Activated T-cell treated with anti-CD3 and anti-CD28 coated beads, Interleukin-2, amount 50 U/mL, for 72 hours (primary cell): ENCODE measurements at places on chromosomes 11 and 22.
A peak's percentile ranks its signal among the peaks of the same experiment; 100 is the strongest.

GRCh38 chr11:118889797-118890196 lies 6.1 kb downstream of the CXCR5 start:
- H3K27ac ChIP-seq, result peak overlapping the region; percentile 32
- H3K27me3 ChIP-seq, result no peaks in the 10 kb centered on the region
- no peak for DNase-seq
- H3K4me3 ChIP-seq, result peak overlapping the region; percentile 28

DNA sequence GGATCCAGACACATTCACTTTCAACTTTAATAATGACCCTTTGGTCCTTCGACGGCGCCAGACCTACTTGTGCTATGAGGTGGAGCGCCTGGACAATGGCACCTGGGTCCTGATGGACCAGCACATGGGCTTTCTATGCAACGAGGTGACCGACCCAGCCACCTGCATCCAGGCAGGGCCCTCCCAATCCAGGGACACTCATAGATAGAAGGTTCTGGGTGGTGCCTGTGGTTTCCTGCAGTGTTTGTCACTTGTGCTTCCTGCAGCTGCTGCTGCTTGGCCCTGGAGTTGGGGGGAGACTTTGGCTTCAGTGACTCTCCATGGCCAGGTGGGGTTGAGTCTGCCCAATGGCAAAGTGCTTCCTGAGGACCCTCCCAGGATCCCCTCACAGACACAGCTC lies 7.3 kb downstream of the APOBEC3B start:
- H3K27ac ChIP-seq, result no peak overlapping the region
- no peak for DNase-seq
- peaks cover 57% of the 10 kb centered on the region for H3K4me1 ChIP-seq
- H3K27me3 ChIP-seq, result peaks cover 11% of the 10 kb centered on the region

DNA sequence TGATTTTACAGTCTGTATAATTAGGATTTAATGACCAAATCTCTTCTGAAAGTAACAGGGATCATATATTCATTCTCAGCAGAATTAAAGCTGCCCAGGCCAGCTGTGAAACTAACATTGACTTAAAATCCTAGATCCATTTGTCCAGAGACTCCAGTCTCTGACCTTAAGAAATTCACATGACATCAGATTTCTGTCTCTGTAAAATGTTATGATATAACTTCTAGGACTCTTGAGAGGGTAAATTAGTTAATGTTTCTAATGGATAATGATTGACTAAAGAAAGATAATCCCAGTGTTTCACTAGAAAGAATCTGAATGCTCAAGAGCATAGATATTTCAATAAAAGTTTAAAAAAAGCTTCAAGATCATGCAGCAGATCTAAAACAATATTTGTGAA lies 6.3 kb downstream of the NOX4 start:
- peaks cover 1% of the 10 kb centered on the region for H3K27me3 ChIP-seq
- H3K4me1 ChIP-seq, result no peaks in the 10 kb centered on the region
- no peak overlapping the region for H3K27ac ChIP-seq
- DNase-seq, result no peak

DNA sequence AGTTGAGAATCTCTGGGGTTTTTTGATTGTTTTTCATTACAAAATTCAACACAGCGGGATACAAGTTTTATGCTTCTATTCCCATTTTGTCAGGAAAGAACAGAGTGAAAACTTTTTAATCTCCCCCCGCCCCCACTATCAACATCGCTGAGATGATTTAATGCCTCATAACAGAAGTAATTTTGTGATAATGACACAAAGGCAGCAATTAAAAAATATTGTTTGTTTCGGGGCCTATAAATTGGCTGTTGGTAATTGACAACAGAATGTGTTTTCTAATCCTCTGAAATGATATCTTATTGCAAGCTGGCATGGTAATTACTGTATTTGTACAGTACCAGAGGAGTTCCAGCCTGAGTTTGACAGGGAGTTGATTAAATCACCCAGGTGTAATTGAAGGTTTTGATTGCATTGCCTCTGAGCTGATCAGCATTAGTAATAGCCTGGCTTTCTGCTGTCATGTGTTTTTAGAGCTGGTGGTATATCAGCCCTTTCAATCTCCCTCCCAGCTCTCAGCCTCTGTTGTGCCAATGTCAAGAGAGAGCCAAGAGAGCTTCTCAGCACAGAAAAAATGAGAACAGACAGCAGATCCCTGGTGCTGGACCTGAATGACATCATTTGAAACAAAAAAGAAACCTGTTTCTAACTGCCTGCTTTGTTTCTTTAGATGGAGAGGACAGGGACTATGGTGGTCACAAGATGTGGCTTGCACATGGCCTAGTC lies 265.1 kb downstream of the FAM76B start:
- DNase-seq, result no peak
- H3K4me1 ChIP-seq, result no peaks in the 10 kb centered on the region
- H3K4me3 ChIP-seq, result no peak overlapping the region
- no peaks in the 10 kb centered on the region for H3K27me3 ChIP-seq
- H3K36me3 ChIP-seq, result no peaks in the 10 kb centered on the region

DNA sequence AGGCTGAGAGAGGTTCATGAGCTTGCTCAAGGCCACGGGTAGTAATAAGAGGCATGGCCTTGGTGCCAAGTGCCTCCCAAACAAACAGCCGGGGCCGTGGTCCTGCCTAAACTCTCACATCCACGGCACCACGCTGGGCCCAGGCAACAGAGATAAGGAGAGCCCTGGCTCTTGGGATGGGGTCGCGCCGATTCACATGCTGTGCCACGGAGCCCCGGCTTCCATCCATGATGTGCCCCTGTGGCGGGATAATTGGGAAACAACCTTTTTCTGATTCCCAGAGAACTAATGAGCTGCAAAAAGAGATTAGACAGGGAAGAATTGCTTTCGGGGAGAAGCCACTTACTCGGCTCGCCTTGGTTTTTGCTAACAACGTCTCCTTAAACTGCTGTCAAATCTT lies 22.0 kb downstream of the TP53AIP1 start:
- no peak for DNase-seq
- peaks cover 13% of the 10 kb centered on the region for H3K27me3 ChIP-seq
- H3K4me3 ChIP-seq, result no peak overlapping the region
- peaks cover 21% of the 10 kb centered on the region for H3K4me1 ChIP-seq
- no peak overlapping the region for H3K27ac ChIP-seq

DNA sequence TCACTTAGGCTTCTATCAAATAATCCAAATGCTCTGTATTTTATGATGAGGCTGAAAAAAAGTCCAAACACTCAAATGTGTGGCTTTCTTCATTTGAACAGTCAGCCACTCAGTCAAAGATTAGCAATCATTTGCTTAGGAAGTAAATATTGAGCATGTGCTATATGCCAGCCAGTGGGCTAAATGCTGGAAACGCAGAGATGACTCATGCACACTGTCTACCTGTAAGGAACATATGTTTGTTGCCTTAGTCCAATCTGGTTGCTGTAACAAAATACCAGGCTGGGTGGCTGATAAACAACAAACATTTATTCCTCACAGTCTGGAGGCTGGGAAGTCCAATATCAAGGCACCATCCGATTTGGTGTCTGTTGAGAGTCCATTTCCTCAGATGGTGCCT lies 617.3 kb downstream of the NTM start:
- H3K36me3 ChIP-seq, result no peaks in the 10 kb centered on the region
- no peak overlapping the region for H3K27ac ChIP-seq

DNA sequence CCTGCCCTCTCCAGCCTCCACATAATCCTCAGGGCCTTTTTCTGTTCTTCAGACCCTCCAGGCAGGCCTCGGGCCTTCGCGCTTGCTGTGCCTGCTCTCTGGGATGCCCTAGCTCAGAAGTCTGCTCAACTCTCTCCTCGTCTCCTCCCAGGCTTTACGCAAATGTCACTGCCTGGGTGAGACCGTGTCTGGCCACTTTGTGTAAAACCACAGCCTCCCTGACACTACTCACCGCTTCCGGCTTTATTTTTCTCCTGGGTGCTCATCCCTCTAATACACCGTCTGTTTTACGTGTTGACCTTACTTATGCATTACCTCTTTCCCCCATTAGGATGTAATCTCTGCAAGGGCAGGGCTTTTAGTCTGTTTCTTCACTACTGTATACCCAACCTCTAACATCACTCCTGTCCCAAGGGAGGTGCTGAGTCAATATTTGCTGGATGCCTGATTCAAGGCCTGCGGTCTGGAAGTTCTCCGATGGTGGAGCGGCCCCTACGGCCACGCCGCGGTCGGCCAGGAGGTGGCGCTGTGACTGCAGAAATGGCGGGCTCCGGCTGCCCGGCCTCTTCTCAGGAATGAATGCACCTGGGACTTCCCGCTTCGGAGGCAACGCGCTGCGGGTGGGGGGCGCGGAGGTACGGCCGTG lies 58.2 kb upstream of the THY1 start:
- no peak overlapping the region for H3K27ac ChIP-seq
- H3K4me3 ChIP-seq, result no peak overlapping the region
- peak; percentile 88 for DNase-seq
- no peaks in the 10 kb centered on the region for H3K4me1 ChIP-seq

GRCh38 chr11:128759597-128759996 lies 65.7 kb downstream of the FLI1 start:
- no peak overlapping the region for H3K27ac ChIP-seq
- H3K4me1 ChIP-seq, result peaks cover 64% of the 10 kb centered on the region
- DNase-seq, result no peak
- H3K36me3 ChIP-seq, result peaks cover 18% of the 10 kb centered on the region
- H3K27me3 ChIP-seq, result no peaks in the 10 kb centered on the region
- no peak overlapping the region for H3K4me3 ChIP-seq

- H3K4me1 ChIP-seq, result no peaks in the 10 kb centered on the region
- no peaks in the 10 kb centered on the region for H3K36me3 ChIP-seq
- H3K27ac ChIP-seq, result no peak overlapping the region
- H3K27me3 ChIP-seq, result peaks cover 6% of the 10 kb centered on the region
- no peak for DNase-seq
These were observed 224.6 kb downstream of the MN1 start for GRCh38 chr22:27576815-27577573.

- H3K4me1 ChIP-seq, result no peaks in the 10 kb centered on the region
- H3K4me3 ChIP-seq, result no peak overlapping the region
- H3K27ac ChIP-seq, result no peak overlapping the region
- H3K36me3 ChIP-seq, result no peaks in the 10 kb centered on the region
These were observed 100.6 kb downstream of the RRAS2 start for GRCh38 chr11:14258221-14258935.

DNA sequence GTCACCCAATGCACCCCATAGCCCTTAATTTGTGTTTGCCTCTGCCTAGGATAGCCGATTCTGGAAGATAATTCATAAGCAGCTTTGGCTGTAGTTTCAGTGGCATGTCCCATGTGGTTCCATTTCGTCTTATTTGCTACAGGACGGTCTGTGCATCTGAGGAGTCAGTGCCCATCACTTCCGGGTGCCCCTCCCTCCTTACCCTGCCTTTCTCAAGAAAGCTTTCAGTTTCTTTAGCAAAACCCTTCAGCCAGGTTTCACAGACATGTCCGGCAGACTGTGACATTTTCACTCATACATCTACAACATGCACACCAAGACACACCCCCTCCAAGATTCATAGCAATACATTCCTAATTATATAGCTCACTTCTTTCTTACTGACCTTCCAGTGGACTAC lies 14.3 kb downstream of the TP53AIP1 start:
- peak; percentile 5 for DNase-seq
- H3K4me1 ChIP-seq, result peaks cover 18% of the 10 kb centered on the region
- peaks cover 13% of the 10 kb centered on the region for H3K27me3 ChIP-seq
- no peak overlapping the region for H3K27ac ChIP-seq

DNA sequence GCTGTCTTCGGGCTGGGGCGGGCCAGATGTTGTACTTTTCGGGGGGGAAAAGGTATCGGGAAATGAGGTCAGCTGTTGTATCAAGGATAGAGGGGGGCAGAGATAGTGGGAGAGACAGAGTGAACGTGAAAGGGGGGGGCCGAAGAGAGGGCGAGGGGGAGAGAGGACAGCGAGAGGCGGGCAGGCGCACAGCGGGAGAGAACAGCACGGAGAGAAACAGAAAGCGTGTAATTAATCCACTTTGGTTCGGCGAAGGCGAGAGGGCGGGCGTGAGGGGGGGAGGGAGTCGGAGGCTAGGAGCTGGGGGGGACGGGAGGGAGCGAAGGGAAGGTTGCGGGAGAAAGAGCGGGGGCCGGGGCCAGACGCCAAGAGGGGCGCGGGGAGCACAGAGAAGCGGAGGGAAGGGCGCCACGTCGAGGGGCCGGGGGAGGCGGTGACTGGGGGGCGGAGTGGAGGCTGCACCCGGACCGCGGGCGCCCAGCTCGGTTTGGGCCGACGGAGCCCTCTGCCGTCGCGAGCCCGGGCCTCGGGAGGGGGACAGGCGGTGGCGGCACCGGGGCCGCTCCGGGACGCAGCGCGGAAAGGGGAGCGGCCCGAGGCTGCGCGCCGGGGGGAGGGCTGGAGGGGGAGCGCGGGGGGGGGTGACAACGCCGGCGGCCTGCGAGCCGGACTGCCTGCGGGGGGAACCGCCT lies 612 bp downstream of the IGF2 start:
- H3K27me3 ChIP-seq, result peaks cover 72% of the 10 kb centered on the region
- H3K27ac ChIP-seq, result no peak overlapping the region
- no peak for DNase-seq
- H3K4me1 ChIP-seq, result peaks cover 23% of the 10 kb centered on the region
- H3K36me3 ChIP-seq, result no peaks in the 10 kb centered on the region

DNA sequence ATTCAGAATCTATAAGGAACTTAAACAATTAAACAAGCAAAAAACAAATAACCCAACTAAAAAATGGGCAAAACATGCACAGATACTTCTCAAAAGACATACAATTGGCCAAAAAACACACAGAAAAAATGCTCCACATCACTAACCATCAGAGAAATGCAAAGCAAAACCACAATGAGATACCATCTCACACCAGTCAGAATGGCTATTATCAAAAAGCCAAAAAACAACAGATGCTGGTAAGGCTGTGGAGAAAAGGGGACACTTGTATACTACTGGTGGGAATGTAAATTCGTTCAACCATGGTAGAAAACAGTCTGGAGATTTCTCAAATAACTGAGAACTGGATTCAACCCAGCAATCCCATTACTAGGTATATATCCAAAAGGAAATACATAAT lies 24.8 kb downstream of the ENTHD1 start:
- H3K36me3 ChIP-seq, result peaks cover 2% of the 10 kb centered on the region
- H3K27me3 ChIP-seq, result no peaks in the 10 kb centered on the region

DNA sequence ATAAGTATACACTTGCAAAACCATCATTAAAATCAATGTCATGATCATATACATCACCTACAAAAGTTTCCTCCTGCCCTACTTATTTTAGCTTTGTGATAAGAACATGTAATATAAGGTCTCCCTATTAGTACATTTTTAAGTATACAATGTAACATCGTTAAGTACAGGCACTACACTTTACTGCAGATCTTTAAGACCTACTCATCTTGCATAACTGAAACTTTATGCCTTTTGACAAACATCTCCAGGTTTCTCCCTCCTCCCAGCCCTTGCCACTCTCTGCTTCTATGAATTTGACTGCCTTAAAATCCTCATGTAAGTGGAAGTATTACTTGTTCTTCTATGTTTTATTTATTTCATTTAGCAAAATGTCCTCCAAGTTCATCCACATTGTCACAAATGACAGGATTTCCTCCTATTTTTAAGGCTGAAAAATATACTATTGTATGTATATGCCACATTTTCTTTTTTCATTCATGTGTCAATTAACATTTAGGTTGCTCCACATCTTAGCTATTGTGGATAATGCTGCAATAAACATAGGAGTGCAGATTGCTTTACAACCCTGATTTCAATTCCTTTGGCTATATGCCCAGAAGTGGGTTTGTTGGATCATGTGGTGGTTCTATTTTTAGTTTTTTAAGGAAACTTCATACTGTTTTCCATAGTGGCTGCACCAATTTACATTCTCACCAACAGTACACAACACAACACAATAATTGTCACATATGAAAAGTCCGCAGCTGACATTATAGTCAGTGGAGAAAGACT lies 471.1 kb upstream of the ANO3 start:
- no peak overlapping the region for H3K27ac ChIP-seq
- no peaks in the 10 kb centered on the region for H3K36me3 ChIP-seq
- H3K27me3 ChIP-seq, result no peaks in the 10 kb centered on the region
- no peak overlapping the region for H3K4me3 ChIP-seq
- H3K4me1 ChIP-seq, result no peaks in the 10 kb centered on the region

- no peaks in the 10 kb centered on the region for H3K4me1 ChIP-seq
- DNase-seq, result no peak
- no peaks in the 10 kb centered on the region for H3K36me3 ChIP-seq
- no peak overlapping the region for H3K4me3 ChIP-seq
These were observed 286.4 kb downstream of the NTM start for GRCh38 chr11:131656839-131657211.
